ENCODE measurements at places on chromosomes 16 and 17. TPM values are rescaled to one million over a fixed set of nuclear protein-coding genes. Genes with fewer than 3 reads are reported as not detected.

DNA sequence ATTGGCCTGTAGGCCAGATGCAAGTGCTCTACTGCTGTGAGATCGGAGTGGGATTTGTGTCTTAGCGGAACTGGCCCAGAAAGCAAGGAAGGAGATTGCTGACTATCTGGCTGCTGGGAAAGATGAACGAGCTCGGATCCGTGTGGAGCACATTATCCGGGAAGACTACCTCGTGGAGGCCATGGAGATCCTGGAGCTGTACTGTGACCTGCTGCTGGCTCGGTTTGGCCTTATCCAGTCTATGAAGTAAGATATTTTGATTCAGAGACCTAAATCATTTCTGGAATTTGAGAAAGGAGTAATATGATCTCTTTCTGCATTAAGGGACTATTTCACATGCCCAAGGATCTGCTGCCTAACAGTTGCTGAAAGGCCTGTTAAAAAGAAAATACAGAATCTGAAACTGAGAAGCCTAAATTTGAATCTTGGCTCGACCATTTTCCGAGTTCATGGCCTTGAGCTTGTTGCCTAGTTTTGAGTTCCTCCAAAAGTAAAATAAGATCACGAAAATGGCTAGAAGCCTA, 21.1 kb downstream of the IST1 start:
- no peaks in the 10 kb centered on the region for H3K4me1 ChIP-seq
- peaks cover 39% of the 10 kb centered on the region for H3K36me3 ChIP-seq
- H3K27ac ChIP-seq: no peak overlapping the region
- H3K27me3 ChIP-seq: no peaks in the 10 kb centered on the region
- no peak overlapping the region for H3K4me3 ChIP-seq
- DNase-seq: no peak

PMP22 gene
- total RNA-seq: 15.6 TPM

- no peak for DNase-seq
Observed at GRCh38 chr17:64447526-64447925, 1.4 kb upstream of the MILR1 start.

GRCh38 chr17:2084036-2084765, 29.3 kb downstream of the HIC1 start:
- H3K36me3 ChIP-seq: peaks cover 4% of the 10 kb centered on the region
- H3K27ac ChIP-seq: peak overlapping the region; percentile 86
- DNase-seq: no peak

DNA sequence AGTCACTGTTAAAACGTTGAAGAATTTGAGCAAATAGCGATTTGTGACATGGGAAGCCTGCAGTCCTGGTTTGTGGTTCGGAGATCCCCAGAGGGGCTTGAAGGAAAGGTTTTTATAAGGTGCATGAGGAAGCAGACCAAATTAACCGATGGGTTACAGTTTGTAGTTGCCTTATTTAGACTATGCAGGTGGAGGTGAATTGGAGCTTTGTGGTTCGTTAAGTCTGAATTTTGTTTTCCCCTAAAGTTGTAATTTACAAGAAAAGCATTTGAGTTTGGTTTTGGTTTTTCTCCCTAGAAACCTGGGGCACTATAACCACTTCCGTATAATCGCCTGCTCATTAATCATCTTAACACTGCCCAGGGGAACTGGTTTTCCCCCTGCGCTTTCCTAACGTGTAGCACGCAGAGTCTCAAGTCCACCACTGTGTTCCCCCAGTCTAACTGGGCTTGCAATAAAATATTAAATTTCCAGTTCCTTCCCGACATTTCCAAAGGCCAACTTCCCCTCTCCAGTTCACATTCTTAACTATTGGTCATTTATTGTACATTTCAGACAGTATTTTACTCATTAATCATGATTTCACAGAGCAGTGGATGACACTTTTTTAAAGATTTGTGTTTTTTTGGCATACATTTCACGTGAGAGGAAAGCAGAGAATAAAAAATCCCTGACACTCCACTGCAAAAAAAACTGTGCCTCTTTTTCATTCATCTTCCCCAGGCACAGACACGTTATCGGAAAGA, 932 bp downstream of the ZNF267 start:
- H3K27ac ChIP-seq: peak overlapping the region; percentile 90
- DNase-seq: no peak
- H3K4me3 ChIP-seq: peak overlapping the region; percentile 99
- H3K27me3 ChIP-seq: peaks cover 12% of the 10 kb centered on the region

DHRS11 gene
- total RNA-seq: 12.3 TPM

DNA sequence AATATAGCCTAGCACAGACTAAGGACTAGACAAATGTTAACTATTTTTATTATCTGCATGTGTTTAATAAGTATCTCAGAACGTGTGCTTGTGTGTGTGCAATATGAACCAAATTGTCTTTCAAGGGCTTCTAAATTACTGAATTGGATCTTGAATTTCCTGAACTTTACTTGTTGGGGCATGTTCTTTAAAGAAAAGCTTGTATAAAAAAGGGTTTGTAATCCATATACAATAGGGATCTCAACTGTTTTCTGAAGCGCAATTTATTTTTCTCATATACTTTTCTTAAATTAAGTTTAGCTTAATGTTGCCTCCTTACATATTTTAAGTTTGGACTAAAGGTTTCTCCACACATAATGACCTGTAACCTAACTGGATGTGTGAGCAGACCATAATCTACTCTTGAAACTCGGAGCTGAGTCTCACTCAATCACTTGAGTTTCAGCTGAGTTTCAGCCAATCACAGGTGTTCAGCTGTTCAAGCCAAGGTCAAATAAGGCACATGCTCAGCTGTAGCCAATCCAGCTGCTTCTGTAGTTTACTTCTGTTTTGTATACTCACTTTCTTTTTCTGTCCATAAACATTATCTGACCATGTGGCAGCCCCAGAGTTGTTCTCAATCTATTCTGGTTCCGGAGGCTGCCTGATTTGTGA, 72.3 kb downstream of the CDK5R1 start:
- H3K4me3 ChIP-seq: no peak overlapping the region
- H3K27me3 ChIP-seq: no peaks in the 10 kb centered on the region
- H3K36me3 ChIP-seq: no peaks in the 10 kb centered on the region
- no peak for DNase-seq

DNA sequence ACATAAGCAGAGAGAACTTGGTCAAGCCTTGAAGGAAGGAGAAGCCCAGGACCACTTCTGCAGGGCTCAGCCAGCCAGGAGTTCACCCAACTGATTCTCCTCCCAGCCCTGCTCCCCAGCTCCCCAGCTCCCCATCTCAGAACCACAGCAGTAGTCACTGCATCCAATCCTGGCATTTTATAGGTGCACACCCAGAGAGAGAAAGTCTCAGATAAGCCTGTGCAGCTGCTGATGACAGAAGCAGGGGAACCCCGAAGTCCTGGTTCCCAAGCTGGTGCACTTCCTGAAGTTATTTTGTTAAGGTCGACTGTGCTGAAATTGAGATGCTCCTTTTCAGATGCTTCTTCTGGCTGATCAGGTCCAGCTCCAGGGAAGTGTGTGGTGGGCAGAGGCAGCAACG, 6.6 kb downstream of the RNF112 start:
- no peak for DNase-seq
- H3K27ac ChIP-seq: no peak overlapping the region
- H3K4me3 ChIP-seq: no peak overlapping the region
- no peaks in the 10 kb centered on the region for H3K4me1 ChIP-seq
- H3K36me3 ChIP-seq: no peaks in the 10 kb centered on the region

OR1F1 gene
- not detected for total RNA-seq

TMIGD1 gene
- total RNA-seq: not detected

DNA sequence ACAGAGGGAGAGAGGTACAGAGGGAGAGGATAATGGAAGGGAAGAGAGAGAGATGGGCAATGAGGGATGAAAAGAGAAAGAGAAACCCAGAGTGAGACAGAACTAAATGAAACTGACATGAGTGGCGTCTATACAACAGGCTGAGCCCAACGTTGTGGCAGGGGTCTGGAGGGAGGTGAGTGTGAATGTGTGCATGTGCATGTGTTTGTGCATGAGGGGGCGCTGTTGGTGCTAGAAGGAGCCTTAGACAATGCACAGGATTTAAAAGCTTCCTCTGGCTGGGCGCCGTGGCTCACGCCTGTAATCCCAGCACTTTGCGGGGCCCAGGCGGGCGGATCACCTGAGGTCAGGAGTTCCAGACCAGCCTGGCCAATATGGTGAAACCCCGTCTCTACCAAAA, 454.8 kb upstream of the CDH11 start:
- no peaks in the 10 kb centered on the region for H3K36me3 ChIP-seq
- H3K4me3 ChIP-seq: no peak overlapping the region
- H3K27ac ChIP-seq: no peak overlapping the region
- H3K4me1 ChIP-seq: peaks cover 24% of the 10 kb centered on the region
- peaks cover 29% of the 10 kb centered on the region for H3K27me3 ChIP-seq

- no peak overlapping the region for H3K4me3 ChIP-seq
- H3K36me3 ChIP-seq: peaks cover 22% of the 10 kb centered on the region
- no peak for DNase-seq
- no peaks in the 10 kb centered on the region for H3K4me1 ChIP-seq
Observed at GRCh38 chr16:70553645-70554044, 30.0 kb downstream of the SF3B3 start.

- H3K4me3 ChIP-seq: no peak overlapping the region
- peaks cover 7% of the 10 kb centered on the region for H3K4me1 ChIP-seq
- H3K27ac ChIP-seq: no peak overlapping the region
- H3K27me3 ChIP-seq: peaks cover 4% of the 10 kb centered on the region
- H3K36me3 ChIP-seq: no peaks in the 10 kb centered on the region
Observed at GRCh38 chr17:47207143-47208067, 1.7 kb upstream of the MYL4 start.

Data from neural crest cell (in vitro differentiated cells).